ENCODE measurements at places on chromosomes 4 and X.

DNA sequence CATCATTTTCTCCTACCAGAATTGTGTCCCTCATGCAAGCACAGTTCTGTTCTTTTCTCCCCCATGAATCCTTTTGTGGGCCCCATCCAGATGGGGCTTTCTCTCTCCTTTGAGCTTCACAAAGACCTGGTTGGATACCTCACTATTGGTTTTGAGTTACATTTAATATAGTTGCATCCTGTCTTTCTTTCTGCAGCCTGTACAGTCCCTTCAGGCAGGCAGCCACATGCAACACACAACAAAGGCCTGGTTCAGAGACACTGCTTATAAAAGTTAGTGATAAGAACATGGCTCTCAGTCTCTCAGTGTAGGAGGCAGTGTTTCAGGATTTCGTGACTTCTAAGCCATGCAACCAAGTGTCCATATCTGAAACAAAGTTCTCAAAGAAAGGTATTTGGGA is 70.6 kb upstream of the PAGE3 start:
- no peak for DNase-seq

DNA sequence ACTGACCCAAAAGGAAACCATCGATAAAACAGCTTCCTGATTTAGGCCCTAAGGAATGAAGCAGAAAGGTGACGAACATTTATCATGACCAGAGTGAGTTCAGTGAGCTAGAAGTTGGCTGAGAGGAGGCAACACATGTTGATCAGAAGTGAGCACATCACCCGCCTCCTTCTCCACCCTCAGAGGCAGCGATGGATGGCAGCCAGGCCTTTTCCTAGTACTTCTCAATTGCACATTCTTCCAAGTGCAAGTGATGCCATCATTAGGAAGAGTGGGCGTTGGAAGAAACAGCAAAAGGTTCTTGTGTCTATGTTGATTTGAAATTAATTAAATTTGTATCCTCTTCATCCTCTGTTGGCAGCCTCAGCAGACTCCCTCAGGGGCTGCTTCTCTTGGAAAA is 51.7 kb downstream of the TMEM154 start:
- no peak for DNase-seq

DNA sequence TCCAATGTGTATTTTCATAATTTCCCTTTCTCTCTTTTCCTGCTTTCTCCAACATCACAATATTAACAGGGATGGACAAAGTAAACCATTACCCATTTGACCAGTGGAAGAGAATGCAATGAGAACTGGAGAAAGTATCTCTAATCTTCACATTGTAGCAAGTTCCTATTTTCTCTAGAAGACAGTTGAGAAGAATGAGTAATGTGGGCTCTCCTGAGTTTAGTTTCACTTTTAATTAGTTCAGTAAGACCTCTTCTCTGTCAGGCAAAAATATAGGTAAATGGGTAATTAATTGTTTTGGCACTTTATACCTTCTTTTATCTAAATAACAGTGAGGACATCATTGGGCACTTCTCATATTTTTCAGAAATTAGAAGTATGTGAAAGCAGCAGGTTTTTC is 602.0 kb downstream of the GLUD2 start:
- no peak for DNase-seq

DNA sequence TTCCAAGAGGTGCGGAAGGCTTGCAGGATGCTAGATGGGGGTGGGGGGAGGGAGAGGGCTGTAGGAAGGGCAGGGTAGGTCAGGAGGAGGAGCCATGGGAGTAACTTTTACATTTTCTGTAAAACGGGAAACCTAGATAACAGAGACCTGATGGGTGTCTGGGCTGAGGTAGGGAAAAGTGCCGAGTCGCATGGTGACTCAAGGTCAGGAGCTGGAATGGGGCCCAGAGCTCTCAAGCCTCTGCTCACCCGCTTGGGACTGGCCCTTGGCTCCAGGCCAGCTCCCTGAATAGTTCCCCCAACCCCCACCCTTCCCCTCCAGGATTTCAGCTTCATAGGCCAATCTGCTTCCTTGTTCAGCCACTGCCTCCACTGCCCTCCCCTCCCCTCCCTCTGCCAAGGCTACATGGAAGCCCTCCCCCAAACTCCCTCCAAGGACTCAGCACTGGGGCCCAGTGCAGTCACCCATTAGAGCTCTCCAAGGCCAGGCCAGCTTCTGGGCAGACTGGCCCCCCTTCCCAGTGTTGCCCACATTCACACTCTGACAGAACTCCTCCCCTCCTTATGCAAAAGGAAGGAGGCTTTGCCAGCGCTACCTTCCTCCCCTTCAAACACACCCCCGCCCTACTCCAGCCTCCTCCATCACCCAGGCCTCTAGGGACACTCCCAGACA is 43.6 kb downstream of the TSC22D3 start:
- DNase-seq: no peak

DNA sequence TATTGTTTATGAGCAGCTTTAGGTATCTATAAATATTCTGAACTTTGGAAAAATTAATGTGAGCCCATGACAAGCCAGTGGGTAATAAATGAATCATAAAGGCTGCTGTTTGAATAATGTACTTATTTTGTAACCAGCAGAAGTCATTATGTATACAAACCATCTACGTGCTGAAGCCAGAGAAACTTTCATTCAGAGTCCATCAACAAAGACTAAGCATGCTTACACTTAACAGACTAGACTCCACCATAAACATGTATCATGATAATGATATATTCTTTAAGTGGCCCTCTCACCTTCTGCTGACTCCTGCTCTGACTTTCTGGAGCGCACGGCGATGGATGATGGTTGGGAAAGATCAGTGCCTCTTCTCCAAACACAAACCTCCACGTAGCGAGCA is 72.0 kb downstream of the SMARCA5 start:
- DNase-seq: no peak

DNA sequence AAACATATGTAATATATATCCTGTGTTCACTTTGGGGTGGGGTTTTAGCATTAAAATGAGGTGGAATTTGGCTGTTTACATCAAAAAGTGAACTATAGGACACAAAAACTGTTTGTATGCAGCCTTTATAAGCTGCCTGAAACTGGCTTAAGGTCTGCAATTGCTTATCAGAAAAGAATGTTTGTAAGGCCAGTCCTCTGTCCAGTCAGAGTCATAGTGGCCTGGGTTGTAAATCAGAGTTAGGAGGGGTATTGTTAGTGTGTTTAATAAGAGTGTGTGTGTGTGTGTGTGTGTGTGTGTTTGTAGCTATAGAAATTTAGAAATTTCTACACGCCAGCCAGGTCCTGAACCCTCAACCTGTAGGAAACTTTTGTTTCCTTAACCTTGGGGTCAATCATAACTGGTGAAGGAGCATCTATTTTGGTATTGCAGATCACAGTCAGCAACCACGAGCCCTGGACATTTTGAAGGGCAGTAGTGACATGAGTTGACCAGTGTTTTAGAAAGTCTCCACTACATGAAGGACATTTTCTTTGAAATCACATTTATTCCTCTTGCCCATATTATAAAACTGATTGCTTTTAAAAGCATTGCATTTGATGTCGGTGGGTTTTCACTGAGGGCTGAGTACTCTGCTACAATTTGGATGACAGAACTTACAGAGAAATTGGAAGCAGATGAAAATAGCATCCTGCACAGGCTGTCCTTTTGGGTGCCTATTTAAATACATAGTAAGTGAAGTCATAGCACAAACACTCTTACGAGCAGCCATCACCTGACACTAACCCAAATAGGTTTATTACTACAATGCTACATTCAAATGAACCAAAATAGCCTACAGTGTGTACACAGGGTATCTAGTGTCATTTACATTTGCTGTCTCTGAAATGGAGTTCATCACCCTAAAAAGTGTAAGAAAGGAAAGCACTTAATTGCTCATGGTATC is 11.2 kb upstream of the TMEM154 start:
- DNase-seq: no peak

- no peak for DNase-seq
These were observed 27.0 kb downstream of the PROM1 start for GRCh38 chr4:16056681-16057385.

GRCh38 chr4:146132445-146132844 is 43.1 kb upstream of the LSM6 start:
- DNase-seq: no peak

GRCh38 chr4:40458683-40459082 is 123.5 kb downstream of the CHRNA9 start:
- DNase-seq: no peak

DNA sequence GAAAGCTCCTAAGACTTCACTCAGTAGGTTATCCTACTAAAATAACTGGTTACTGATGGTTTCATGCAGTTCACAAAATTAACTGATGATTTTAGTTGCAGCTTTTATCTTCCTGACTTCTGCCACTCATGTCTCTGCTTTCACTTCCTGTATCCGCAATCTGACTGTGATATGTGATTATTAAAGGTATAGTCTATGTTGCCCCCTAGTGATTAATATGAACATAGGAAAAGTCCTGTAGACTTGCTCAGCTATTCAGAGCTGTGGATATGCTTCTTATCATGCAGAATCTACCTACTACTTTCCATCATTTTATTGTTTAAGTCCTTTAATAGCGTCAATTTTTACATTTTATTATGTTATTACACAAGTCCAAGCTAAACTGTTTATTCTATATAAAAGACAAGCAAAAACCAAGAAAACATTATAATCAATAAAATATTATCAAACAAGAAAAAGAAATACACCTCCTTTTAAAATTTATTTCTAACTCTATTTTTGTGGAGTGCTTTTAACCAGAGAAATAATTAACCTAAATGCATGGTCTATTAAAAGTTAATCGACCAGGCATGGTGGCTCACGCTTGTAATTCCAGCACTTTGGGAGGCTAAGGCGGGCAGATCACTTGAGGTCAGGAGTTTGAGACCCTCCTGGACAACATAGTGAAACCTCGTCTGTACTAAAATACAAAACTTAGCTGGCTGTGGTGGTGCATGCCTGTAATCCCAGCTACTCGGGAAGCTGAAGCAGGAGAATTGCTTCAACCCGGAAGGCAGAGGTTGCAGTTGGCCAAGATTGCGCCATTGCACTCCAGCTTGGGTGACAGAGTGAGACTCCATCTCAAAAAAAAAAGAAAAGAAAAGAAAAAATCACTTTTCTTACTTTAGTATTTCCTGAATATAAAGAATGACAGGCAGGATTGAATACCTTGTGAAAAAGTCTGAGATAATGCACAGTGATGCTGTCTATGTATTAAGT is 40.4 kb upstream of the TLR2 start:
- DNase-seq: no peak

- DNase-seq: no peak
These were observed 109.6 kb upstream of the FTHL17 start for GRCh38 chrX:31181377-31182000.
